A375 (cell line): ENCODE measurements at places on chromosomes 3 and 15. TPM values are rescaled to one million over a fixed set of nuclear protein-coding genes. Genes with fewer than 3 reads are reported as not detected.

Gene FAM107A
- 0.03 TPM in 1 of 2 replicates, not detected in the other for total RNA-seq

Gene GRK7
- not detected in 2 replicates for total RNA-seq

Gene CHRD
- total RNA-seq = 0.11 TPM in 1 of 2 replicates, not detected in the other

Gene PSTPIP1
- total RNA-seq = 0.53 TPM in 1 of 2 replicates, not detected in the other

Gene PTH1R
- total RNA-seq = 0.23 and 1.8 TPM in 2 replicates

Gene PTPN9
- total RNA-seq = 14.9 and 15.3 TPM in 2 replicates

Gene DNAJA4
- total RNA-seq = not detected in 2 replicates

Gene MGLL
- 25.0 and 28.4 TPM in 2 replicates for total RNA-seq

Gene CNTN3
- total RNA-seq = 1.3 and 1.7 TPM in 2 replicates

Gene FSD2
- not detected in 2 replicates for total RNA-seq

Gene ALDH1A2
- total RNA-seq = not detected in 2 replicates

Gene RHCG
- total RNA-seq = not detected in 2 replicates

Gene MYH15
- 2.0 and 3.3 TPM in 2 replicates for total RNA-seq

Gene NUSAP1
- total RNA-seq = 126 and 131 TPM in 2 replicates

Gene ADAMTSL3
- 1.7 and 1.9 TPM in 2 replicates for total RNA-seq
